ENCODE measurements at places on chromosomes 16 and 17.
A peak's percentile ranks its signal among the peaks of the same experiment; 100 is the strongest.

GRCh38 chr17:68794636-68795434 is 160.4 kb downstream of the ABCA8 start:
- no peak for DNase-seq

DNA sequence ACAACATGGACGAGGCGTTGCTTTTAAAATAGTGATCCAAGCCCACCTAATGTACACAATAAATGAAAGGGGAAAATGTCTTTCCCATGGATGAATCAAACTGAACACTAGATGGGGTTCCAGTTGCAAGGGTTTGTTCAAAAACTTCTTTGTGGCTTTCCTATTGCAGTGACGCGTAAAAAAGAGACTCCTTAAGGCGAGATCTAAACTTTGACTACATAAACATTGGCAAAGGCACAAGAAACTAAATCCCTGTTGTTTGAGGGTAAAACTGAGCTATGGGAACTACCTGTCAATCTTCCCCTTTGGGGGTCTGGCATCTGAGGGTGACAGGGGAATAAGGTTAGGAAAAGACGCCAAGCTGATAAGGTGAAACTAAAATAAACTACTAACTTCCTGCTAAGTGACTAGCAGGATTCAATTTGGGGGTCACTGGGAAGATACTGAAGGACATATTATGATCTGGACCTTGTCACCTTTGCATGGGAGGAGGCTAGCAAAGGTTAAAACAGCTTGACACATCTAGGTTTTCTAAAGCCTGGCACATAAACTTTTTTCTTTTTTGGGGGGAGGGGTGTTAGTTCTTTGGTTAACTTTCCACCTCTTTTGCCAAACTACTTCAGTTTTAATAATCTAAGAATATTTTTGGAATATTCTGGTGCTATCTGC is 4.7 kb downstream of the SALL1 start:
- no peak for DNase-seq

GRCh38 chr16:75193730-75194444 is 13.1 kb downstream of the CTRB2 start:
- no peak for DNase-seq

- DNase-seq, result no peak
Measured at GRCh38 chr17:7311110-7311705, 3.8 kb downstream of the EIF5A start.

DNA sequence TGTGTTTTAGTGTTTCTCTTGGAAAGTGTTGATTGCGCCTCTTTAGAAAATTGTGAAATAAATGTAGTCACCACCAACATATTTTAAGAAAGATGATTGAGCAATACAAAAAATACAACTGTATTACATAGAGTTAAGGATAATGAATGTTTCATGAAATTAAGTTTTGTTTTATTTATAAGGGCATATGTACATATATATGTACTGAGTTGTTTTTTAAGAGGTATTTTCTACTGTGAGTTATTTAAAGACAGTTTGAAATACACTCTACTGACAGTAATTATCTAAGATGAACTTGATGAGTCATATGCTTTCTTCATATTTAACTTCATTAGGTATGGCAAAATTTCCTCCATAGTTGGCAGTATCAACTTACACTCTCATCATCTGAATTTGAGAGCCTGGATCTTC is 411.7 kb downstream of the HS3ST3B1 start:
- no peak for DNase-seq

- DNase-seq, result no peak
Measured at GRCh38 chr17:56599088-56599487, 5.6 kb downstream of the NOG start.

- no peak for DNase-seq
Measured at GRCh38 chr16:80277182-80277581, 263.6 kb upstream of the DYNLRB2 start.

GRCh38 chr16:16025214-16025968 is 76.0 kb downstream of the ABCC1 start:
- no peak for DNase-seq

DNA sequence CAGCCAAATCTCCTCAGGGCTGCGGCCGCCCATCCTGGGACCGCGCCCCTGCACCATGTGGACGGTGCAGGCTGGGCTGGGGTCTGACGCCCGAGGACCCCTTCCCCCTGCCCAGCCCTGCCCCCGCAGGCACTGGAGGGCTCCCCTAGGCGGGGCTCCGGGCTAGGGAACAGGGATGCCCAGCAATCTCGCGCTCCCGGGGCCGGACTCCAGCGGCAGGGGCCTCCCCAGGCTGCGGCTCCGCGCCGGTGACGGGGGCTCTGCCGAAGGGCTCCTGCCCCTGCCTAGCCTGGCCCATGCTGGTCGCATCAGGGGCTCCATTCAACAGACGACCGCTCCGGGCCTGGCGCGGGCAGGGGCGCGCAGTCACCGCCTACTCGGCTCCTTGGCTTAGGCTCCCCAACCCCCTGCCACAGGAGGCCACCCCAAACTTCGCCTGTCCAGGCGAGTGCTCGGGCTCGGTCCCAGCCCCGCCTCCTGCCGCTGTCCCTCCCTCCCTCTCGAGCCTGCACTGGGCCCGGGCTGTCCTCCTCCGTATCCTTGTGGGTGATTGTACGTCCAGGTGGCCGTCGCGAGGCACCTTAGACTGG is 27.4 kb upstream of the ADORA2B start:
- DNase-seq, result no peak

- DNase-seq, result peak; percentile 64
Measured at GRCh38 chr17:6995500-6996255, at the start of gene ALOX12. ALOX12 (plus strand) TSS chr17:6996049; CDS start chr17:6996118, 69 bp downstream.

DNA sequence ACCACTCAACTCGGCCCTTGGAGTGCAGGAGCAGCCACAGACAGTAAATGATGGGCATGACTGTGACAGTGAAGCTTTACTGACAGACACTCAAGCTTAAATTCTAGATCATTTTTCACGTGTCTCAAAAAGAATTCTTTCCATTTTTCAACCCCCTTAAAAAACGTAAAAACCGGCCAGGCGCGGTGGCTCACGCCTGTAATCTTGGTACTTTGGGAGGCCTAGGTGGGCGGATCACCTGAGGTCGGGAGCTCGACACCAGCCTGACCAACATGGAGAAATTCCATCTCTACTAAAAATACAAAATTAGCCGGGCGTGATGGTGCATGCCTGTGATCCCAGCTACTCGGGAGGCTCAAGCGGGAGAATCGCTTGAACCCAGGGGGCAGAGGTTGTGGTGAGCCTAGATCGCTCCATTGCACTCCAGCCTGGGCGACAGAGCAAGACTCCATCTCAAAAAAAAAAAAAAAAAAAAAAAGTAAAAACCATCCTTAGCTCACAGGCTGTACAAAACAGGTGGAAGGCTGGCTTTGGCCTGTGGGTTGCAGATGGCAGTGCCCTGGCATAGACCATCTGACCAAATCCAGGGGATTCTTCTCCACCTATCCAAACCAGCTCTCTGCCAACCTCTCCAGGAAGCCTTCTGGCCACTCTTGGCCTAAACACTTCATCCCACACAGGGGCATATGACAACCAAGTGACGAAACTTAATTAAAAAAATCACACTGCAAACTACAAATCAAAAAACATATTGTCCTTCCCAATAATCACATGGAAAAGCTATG is 18.3 kb downstream of the TBC1D16 start:
- DNase-seq, result no peak

GRCh38 chr17:38426441-38426840 is 1.8 kb upstream of the ARHGAP23 start:
- DNase-seq, result no peak

DNA sequence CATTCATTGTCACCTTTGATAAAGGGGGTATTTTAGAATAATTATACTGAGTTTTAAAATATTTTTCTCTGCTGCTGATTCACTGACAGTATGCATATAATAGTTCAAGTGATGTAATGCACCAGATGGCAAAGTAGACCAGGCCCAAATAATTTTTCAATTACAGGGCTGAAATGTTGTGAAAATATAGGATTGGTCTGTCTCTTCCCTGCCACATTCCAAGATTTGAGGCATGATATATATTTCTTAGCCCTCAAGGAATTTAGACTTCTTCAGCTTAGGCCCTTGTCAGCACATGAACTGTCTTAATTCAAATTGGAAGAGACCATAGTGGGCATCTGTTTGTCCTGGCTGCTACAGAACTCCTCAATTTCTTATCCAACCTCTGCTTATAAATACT is 39.2 kb upstream of the SLC12A3 start:
- no peak for DNase-seq

DNA sequence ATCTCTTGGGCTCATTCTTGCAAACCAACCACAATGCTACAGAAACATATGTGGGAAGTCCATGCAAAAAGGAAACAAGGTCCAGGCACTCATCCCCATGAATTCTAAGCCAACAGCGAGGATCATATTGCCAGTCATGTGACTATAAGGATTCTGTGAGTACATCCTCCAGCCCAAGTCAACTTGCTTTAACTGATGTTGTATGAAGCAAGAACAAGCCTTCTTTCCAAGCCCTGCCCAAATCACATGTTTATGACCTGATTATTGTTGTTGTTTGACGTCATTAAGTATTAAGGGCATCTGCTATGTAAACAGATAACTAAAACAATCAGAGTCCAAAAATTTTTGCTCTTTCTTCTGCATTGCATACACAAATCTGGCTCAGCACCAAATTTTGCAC is 78.2 kb upstream of the MON1B start:
- DNase-seq, result no peak

GRCh38 chr16:77767211-77767610 is 21.2 kb upstream of the VAT1L start:
- no peak for DNase-seq

DNA sequence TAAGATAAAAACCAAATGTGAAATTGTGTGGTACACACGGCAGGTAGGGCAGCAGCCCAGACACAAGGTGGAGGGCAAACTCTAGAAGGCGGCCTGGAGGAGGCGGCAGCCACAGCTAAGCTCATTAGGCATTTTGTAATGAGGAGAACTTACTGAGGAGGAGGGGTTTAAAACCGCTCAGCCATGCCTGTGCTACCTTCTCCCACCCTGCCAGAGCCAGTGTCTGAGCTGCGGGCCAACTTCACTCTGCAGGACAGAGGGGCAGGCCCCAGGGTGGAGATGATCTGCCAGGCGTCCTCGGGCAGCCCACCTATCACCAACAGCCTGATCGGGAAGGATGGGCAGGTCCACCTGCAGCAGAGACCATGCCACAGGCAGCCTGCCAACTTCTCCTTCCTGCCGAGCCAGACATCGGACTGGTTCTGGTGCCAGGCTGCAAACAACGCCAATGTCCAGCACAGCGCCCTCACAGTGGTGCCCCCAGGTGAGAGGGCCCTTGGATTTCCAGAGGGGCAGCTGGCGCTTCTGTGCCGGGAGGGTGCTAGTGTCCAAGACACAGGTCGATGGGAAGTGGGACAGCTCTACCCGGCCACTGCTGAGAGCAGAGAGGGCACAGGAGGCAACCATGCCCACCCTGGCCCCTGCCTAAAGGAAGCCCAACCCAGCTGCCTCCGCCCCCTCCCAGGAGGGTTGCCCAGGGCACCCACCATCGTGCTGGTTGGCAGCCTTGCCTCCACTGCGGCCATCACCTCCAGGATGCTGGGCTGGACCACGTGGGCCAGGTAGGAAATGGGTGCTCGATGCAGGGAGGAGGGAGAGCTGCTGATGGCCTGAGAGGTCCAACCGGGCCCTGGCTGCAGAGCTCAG is 4.3 kb upstream of the SYNGR2 start:
- no peak for DNase-seq

DNA sequence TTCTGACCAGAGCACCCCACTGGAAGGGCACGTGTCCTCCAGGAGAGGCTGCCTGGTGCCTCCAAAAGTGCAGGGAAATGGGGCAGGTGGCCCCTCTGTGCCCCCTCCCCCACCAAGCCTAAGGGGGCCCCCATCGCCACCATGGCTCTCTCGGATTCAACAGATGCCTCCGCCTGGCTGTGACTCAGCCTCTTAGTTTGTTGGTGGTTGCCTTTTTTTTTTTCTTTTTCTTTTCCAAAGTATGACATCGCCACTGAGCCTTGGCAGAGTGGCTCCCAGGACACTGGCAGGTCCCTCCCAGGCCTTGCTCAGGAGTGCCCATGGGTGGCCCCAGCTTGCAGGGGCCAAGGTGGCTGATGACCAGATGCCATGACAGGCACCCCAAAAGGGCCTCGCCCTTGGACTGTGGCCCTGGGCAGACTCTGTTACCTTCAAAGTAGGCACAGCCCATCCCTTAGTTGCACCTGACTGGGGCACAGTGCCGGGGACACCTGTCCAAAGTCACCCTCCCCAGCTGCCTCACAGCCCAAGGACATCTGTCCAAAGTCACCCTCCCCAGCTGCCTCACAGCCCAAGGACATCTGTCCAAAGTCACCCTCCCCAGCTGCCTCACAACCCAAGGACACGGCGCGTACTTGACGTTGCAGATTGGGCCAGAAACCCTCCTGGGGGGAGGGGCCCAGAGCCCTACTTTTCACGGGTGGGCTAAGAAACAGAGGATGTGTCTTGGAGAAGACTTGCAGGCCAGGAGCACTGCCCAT is 29.6 kb downstream of the NPTX1 start:
- no peak for DNase-seq

DNA sequence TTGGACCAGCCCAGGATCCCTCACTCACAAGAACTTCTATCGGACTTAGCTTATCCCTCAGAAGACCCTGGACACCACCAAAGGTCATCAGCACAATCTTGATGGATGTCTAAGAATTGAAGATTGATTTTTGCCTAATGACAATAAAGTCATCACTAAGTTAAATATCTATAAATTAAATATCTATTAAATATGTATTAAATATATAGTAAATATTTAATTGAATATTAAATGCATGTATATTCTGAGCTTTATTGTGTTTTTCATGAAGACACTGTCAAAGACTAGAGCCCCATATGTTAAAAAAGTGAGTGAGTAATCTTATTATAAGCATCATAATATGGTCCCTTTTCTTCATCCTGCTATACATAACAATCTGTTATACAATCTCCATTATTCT is 751.1 kb downstream of the KCNJ2 start:
- DNase-seq, result no peak

GRCh38 chr17:83100853-83101391 is 21.5 kb downstream of the METRNL start:
- no peak for DNase-seq

DNA sequence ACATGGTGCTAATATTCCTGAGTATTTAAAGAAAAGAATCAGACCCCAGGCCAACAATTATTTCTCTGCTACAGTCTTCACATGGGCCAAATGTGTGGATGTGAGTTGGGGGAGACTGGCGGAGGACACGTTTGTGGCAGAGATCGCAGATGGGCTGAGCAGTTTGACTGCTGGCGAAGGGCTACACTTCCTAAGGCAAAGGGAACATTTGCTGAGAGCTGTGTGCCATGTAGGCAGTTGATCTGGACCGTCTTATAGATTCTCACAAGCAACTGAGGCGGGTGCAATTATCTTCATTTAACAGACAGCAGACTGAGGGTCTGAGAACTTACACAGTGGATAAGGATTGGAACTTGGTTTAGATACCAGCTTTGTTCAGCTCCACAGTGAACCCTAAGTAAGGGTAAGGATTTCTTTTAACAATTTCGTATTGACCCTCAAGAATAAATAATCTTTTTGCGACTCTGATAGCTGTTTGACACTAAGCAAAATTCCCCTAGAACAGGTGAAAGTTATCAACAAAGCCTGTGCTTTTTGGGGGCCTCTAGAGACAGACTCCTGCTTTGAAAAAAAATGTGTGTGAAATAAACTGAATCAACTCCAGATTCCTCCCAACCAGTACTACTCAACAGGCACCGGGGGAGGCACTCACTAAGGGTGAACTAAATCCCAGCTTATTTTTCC is 55.3 kb downstream of the TBX4 start:
- DNase-seq, result no peak

GRCh38 chr16:48236286-48236685 is 7.8 kb upstream of the LONP2 start:
- no peak for DNase-seq
